A549 treated with Hydrocortisone at 1 μM for 4 hours (cell line): ENCODE measurements at places on chromosomes 7 and 10. TPM values are rescaled to one million over a fixed set of nuclear protein-coding genes. Genes with fewer than 3 reads are reported as not detected.

The NKX2-3 gene
- 0.05 TPM in 1 of 5 replicates, not detected in the others for total RNA-seq

The EVX1 gene
- total RNA-seq: 0.07 to 0.22 TPM (median 0.13 TPM) in 5 replicates

The TNRC18 gene
- total RNA-seq: 30.7 to 55.1 TPM (median 39.2 TPM) in 5 replicates

The ARMC10 gene
- total RNA-seq: 29.6 to 35.5 TPM (median 33.4 TPM) in 5 replicates

The SAMD9L gene
- 0.37 to 0.77 TPM (median 0.41 TPM) in 5 replicates for total RNA-seq

The IDI2 gene
- 0.06 TPM in 1 of 5 replicates, not detected in the others for total RNA-seq

The NEUROD6 gene
- total RNA-seq: not detected in 5 replicates

The LIPK gene
- not detected in 5 replicates for total RNA-seq

The VSTM4 gene
- 0.24 to 0.44 TPM (median 0.28 TPM) in 5 replicates for total RNA-seq

The ZNF479 gene
- total RNA-seq: not detected in 5 replicates

The SSC4D gene
- 0.71 to 1.4 TPM (median 1.1 TPM) in 5 replicates for total RNA-seq

The OR13A1 gene
- total RNA-seq: 0.05 TPM in 1 of 5 replicates, not detected in the others

The CNTNAP2 gene
- 0.01 to 0.10 TPM (median 0.02 TPM) in 3 of 5 replicates, not detected in the others for total RNA-seq

The SUN3 gene
- 0.09 to 0.32 TPM in 2 of 5 replicates, not detected in the others for total RNA-seq

The PIK3AP1 gene
- total RNA-seq: 0.54 to 0.86 TPM (median 0.67 TPM) in 5 replicates

The POLR2J2 gene
- 0.12 to 0.61 TPM (median 0.24 TPM) in 5 replicates for total RNA-seq

The CDK1 gene
- total RNA-seq: 82.4 to 105 TPM (median 90.7 TPM) in 5 replicates

The SPDYE5 gene
- total RNA-seq: not detected in 5 replicates

The WDR86 gene
- 0.11 to 0.23 TPM (median 0.16 TPM) in 5 replicates for total RNA-seq

The TACC2 gene
- 71.8 to 83.6 TPM (median 79.2 TPM) in 5 replicates for total RNA-seq

The PKD2L1 gene
- 0.05 to 0.31 TPM (median 0.16 TPM) in 5 replicates for total RNA-seq

The IL6 gene
- 0.80 to 1.9 TPM (median 1.1 TPM) in 5 replicates for total RNA-seq

The VWDE gene
- 0.31 to 0.70 TPM (median 0.43 TPM) in 5 replicates for total RNA-seq

The SEC31B gene
- 1.4 to 2.5 TPM (median 2.1 TPM) in 5 replicates for total RNA-seq

The PAX4 gene
- total RNA-seq: not detected in 5 replicates

The ZRANB1 gene
- 6.8 to 10.6 TPM (median 8.9 TPM) in 5 replicates for total RNA-seq

The MET gene
- total RNA-seq: 59.0 to 102 TPM (median 76.7 TPM) in 5 replicates

The GSDME gene
- 35.8 to 52.7 TPM (median 45.8 TPM) in 5 replicates for total RNA-seq

The RET gene
- total RNA-seq: 0.36 to 1.0 TPM (median 0.73 TPM) in 5 replicates

The FAM25A gene
- total RNA-seq: 0.50 to 0.52 TPM in 2 of 5 replicates, not detected in the others

The CTTNBP2 gene
- total RNA-seq: 0.18 to 0.54 TPM (median 0.40 TPM) in 5 replicates

The OR6V1 gene
- not detected in 5 replicates for total RNA-seq

The PSTK gene
- 3.7 to 4.8 TPM (median 4.2 TPM) in 5 replicates for total RNA-seq

The CYP3A5 gene
- total RNA-seq: 1.5 to 2.2 TPM (median 1.8 TPM) in 5 replicates

The LARP4B gene
- 31.9 to 47.1 TPM (median 38.5 TPM) in 5 replicates for total RNA-seq

The KCNH2 gene
- 2.9 to 3.6 TPM (median 3.3 TPM) in 5 replicates for total RNA-seq

The ELOVL3 gene
- total RNA-seq: 0.29 to 0.46 TPM (median 0.33 TPM) in 5 replicates

The AVL9 gene
- 20.6 to 29.5 TPM (median 27.3 TPM) in 5 replicates for total RNA-seq

The CFAP69 gene
- total RNA-seq: 1.4 to 2.0 TPM (median 1.7 TPM) in 5 replicates

The HMX2 gene
- total RNA-seq: 0.10 to 0.15 TPM (median 0.12 TPM) in 4 of 5 replicates, not detected in the other

The LIPJ gene
- total RNA-seq: not detected in 5 replicates
